ENCODE measurements at places on chromosomes 6 and 20.

DNA sequence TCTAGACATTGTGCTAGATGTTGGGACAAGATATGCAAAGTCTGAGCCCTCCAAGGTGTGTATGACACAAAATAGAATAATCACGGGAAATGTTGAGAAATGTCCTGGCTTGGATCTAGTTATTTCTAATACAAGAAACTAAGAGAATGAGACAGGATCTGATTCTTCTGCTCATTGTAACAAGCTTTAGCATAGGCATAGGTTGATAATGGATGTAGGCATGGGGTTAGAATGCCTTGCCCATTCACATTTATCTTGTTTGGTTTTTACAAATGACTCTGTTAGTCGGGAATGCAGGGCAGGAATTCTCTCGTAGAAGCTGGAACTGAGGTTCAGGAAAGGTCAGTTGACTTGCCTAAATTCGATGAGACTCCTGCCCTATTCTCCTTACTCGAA lies 1.5 kb upstream of the SLC26A8 start:
- no peak for DNase-seq

DNA sequence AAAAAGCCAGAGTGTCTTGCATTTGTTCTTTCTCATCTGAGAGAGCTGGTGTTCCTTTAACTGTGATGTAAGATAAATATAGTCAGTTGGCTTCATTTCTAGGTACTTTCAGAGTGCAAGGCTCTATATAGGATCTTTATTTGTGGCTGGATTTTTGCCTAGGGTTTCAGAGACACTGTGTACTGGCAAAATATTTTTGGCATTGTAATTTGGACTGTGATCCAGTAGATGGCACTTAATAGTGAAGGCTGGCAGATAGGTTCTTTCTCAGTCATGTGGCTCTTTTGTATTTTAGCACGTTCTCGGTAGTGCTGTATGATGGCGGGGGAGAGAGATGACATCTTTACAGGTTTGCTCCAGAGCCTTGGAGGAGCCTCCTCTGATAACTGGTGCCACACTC lies 26.8 kb upstream of the SLC35B3 start:
- no peak for DNase-seq

- DNase-seq = no peak
Measured at GRCh38 chr20:38941726-38942389, 15.6 kb downstream of the FAM83D start.

DNA sequence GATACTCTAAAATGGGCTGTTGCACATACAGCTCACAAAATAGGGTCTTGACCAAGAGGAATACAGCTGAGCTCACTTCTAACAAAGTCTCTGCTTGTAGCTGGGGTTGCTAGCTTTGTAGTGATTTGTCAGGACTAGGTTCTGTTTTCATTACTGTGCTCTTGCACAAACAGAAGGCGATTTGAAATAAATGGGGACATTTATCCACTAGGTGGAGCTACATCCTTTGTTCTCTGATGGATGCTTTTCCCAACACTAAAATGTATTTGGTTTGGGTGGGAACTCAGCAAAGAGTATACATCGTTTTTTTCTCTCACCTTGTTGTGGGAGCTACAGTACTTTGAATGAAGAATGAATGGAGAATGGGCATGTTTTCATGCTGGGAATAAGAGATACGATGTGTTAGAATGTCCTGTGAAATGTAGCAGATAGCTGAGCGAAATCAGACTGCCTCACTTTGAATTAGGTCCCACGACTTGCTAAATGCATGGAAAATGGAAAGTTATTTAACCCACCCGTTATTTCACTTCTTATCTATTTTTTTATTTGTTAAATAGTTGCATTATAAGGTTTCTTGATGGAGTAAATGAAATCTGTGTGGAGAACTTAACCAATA lies 494.7 kb upstream of the MAP3K7 start:
- no peak for DNase-seq

DNA sequence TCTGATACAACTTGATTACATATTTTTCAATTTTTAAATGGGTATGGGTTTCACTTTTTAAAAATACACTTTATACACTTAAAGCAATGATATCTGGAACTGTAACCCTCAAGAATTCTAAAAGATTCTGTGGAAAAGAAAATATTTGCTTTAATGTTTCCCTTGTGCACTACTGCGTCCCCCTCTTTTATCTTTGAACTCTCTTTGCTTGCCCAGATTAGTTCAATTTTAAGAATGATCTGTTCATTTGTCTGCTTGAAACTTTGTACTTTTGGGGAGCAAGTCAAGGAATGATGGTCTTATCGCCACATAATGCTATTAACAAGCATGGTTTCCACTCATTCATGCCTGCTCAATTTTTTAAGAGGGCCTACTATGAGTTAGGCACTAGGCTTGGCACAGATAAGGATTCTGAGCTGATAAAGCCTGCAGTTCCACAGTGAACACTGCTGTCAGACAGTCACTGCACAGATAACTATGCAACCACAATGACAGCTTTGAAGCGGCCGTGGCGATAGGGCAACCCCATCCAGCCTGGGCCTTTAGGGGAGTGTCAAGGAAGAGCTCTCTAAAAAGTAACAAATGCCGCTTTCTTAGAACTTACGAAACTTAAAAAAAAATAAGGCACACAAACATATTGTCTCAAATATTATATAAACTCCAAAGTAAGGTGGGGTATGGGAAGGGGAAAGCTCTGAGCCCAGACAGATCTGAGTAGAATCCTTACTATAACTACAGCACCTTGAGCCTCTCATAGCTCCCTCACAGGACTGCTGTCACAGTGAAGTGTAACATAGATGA lies 29.7 kb downstream of the FYN start:
- no peak for DNase-seq

DNA sequence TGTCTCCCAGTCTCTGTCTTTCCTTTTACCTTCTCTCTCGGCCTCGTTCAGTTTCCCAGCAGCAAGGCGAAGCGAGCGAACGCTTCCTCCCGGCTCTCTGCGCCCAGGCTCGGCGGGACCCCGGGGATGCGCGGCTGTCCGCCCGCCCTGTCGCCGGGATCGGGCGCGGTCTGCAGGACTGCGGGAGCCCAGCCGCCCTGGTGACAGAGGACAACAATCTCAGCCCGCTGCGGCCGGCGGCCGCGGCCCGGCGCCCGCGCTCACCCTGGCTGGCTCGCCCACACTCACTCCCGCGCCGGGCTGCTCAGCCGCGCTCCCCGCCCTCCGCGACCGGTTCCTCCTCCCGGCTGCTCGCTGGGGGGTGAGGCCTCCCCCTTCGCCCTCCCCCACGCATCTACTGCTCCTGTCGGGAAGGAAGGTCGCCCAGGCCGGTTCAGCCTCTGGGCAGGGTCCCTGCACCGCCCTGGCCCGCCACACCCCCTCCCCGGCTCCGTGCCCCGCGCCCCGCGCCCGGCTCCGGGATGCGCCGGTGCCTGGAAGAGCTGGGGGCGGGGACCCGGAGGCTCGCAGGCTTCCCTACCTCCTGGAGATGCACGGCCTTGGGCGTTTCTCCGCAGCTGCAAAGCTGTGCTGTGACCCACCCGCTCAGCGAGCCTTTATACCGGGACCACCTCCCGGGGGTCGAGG lies 410 bp downstream of the SYNE1 start:
- no peak for DNase-seq

DNA sequence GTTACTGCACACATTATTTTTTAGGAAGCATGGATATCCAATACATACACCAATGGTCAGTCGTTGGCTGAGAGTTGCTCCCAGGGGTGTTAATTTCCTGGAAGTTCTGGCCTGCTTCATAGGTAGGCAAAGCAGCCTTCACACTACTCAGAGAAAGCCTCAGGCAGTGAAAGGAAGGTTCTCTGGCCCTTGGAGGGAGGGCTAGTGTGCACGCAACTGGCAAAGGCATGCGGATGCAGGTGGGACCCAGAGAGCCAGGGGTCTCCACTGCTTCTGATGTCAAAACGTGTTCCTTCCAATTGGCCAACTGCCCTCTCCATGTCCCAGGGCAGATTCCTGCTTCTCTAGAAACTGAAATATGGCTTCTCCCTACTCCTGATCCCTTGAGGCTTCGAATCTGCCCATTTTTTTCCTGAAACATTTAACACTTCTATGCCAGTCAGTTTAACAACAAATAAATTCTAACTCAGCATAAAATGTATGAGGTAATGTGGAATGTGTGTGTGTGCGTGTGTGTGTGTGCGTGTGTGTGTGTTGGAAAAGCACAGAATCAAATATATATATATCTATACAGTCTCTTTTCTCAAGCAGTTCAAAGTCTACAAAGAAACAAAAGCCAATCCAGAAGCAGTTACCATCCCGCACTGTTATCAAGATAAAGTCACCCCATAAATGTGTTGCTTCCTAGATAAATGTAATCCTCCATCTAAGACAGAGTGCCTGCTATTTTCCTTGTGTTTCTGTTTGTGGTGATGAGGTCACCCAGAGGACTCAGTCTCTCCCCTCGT lies 94.0 kb upstream of the HIVEP1 start:
- DNase-seq = no peak

- no peak for DNase-seq
Measured at GRCh38 chr6:124765280-124765679, 197.0 kb upstream of the RNF217 start.

DNA sequence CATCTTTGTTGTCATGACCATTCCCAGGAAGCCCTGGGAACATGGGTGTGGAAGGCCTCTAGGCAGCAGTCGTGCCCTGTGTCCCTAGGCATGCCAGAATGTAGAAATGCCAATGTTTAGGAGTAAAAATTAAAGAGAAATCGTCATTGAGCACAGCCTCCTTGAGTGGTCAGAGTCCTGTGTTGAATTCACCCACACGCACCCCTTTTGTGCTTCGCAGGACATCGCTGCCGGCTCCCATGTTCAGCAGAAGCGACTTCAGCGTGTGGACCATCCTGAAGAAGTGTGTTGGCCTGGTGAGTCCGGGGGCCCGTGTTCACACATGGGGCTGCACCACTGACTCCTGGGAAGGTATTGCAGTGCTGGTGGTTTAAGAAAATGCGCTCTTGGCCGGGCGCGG lies 25.1 kb downstream of the OSBPL2 start:
- no peak for DNase-seq

DNA sequence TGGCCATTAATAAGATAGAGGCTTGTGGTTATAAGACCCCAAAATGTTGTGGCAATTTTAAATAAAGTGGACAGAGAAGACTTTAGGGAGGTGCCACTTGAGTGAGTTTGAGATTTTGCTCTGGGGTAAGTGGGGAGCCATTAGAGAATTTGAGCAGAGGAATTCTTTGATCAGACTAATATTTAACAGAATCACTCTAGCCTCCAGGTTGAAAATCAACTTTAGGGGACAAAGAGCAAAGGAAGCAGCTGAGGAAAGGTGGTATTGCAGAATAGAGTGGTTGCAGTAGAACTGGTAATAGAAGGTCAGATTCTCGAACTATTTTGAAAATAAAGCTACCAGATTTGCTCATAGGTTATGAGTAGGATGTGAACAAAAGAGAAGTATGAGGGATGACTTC lies 50.7 kb upstream of the RNF146 start:
- DNase-seq = no peak

DNA sequence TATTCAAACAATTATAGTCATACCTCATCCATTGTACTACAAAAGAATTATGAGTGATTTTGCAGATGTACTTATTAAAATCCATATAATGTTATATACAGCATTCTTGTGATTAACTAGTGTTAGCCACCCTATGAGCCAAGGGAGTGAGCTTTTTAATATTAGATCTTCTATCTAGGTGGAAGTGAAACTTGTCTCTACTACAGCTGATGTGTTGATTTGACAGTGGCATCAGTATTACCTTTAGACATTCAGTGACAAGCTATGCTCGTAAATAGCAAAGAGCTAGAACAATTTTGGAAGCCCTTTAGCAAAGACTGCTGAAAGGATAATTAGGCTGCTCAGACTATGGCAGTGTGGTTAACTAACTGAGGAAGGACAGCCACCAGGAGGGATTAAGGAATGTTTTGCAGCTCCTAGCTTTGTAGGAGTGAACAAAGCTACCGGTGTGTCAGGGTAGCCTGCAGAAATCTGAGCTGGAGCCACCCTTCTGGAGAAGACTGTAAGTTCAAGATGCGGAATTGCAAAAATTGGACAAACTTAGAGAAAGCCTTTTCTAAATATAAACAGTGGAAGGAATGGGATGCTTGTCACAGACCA lies 73.7 kb downstream of the AFG1L start:
- DNase-seq = no peak

GRCh38 chr6:49551078-49551865 lies 804 bp downstream of the C6orf141 start:
- no peak for DNase-seq

DNA sequence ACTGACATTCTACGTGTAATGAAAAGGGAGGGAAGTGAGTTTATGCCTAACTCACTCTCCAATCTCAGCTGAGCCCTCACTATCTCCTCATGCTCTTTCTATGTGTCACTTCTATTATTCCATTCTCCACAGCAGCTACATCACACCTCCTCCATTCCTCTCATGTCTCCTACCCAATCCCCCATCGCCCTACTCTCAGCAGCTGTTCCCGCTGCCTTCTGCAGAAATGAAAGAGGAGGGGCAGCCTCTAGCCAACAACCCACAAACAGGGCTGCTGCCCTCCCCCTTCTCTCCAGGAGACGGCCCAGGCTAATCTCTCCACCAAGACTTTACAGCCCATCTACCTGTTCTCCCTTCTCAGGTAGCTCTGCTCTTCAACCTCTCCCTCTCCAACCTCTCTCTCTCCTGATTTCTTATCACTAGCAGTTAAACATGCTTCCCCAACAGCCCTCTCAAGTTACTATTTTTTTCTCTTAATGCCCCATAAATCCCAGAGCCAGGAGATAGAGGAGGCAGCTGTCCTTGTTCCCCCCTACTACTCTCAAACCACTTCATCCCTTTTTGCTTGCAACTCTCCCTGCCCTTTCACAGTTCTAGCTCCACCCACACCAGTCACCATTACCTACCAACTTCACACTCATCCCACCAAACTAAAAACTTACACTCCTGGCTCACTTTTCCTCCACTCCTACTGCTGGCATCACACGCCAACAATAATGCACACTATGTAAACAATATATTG lies 136.5 kb downstream of the BTBD9 start:
- no peak for DNase-seq

GRCh38 chr6:100612094-100612493 lies 147.4 kb upstream of the SIM1 start:
- DNase-seq = no peak
